ENCODE measurements at places on chromosomes 6 and 20.
A peak's percentile ranks its signal among the peaks of the same experiment; 100 is the strongest.

- no peak for DNase-seq
These were observed 7.4 kb upstream of the LAMP5 start for GRCh38 chr20:9506964-9507369.

- DNase-seq = peak; percentile 82
These were observed 1.4 kb upstream of the CEP43 start for GRCh38 chr6:166997768-166998255.

- DNase-seq = no peak
These were observed 45.0 kb downstream of the MOCS1 start for GRCh38 chr6:39889229-39889628.

DNA sequence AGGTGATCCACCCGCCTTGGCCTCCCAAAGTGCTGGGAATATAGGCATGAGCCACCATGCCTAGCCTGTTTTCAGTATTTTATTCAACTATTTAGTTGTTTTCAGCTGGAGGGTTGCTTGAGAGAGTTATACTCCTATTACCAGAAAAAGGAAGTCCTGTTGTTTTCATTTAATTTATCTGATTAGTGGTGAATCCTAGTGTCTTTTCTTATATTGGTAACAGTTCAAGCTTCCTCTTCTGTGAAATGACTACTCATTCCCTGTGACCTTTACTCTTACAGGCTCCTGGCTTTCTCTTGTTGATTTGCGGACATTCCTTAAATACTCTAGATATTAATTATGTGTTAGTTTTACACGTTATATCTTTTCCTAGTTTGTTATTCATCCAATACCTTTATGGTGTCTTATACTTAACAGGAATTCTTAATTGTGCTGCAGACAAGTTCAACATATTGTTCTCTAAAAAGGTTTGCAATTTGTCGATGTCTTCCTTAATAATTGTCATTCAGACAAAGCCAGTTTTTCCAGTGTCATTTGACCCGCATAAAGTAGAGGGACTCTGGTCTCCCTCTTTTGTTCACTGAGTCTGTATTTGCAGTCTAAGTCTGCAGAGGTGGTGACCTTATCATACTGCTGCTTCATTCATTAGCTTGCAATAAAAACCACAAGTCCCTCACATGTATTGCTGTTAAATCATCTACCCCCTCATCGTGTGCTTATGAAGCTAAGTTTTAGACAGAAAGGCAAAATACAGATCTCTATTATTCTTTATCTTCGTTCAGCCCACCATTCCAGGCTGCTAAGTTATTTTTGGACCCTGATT lies 51.4 kb downstream of the ZBTB9 start:
- DNase-seq = no peak

DNA sequence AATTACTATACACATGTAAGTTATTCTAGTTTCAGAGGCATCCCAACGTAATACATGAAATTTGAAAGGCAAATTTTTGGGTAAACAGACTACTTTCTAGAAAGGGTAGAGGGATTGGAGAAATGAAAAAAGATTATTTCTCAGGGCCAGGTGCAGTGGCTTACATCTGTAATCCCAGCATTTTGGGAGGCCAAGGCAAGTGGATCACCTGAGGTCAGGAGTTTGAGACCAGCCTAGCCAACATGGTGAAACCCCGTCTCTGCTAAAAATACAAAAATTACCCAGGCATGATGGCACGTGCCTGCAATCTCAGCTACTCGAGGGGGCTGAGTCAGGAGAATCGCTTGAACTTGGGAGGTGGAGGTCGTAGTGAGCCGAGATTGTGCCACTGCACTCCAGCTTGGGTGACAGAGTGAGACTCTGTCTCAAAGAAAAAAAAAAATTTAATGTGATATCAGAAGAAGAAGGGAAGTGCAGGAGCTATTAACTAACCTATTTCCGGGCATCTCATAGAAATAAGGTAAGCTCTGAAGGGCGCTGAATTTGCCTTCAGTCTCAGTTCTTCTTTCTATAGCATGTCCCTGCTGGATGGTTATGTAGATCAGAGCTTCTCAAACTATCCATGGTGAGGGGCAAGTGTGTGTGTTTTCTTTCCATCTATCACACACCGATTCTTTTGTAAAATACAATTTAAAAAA lies 100.3 kb upstream of the MTHFD1L start:
- DNase-seq = no peak

Data from Kasumi-1 (cell line).